Heart right ventricle (tissue), 16 donors: ENCODE measurements at places on chromosomes 16 and 17. TPM values are rescaled to one million over a fixed set of nuclear protein-coding genes. Genes with fewer than 3 reads are reported as not detected.

The PRKCB gene
- 1.3 TPM for total RNA-seq

The SSTR5 gene
- 32.0 TPM for total RNA-seq

The ELMO3 gene
- 0.28 TPM for total RNA-seq

The MYOCD gene
- 60.6 TPM for total RNA-seq

The KARS1 gene
- 142 TPM for total RNA-seq

The ATAD5 gene
- 0.72 TPM for total RNA-seq

The TEKT3 gene
- not detected for total RNA-seq

The KRTAP9-4 gene
- total RNA-seq = not detected

The CCDC144A gene
- total RNA-seq = 0.51 TPM

The TBC1D3 gene
- not detected for total RNA-seq

The DUSP14 gene
- 20.9 TPM for total RNA-seq

The MYCBPAP gene
- total RNA-seq = 1.2 TPM

The RSL1D1 gene
- total RNA-seq = 95.1 TPM
